Cerebellum (tissue), 4 donors: ENCODE measurements at places on chromosomes 7 and 10. TPM values are rescaled to one million over a fixed set of nuclear protein-coding genes. Genes with fewer than 3 reads are reported as not detected.
A peak's percentile ranks its signal among the peaks of the same experiment; 100 is the strongest.

GRCh38 chr7:121094829-121095228 lies 106.3 kb downstream of the CPED1 start:
- no peak for DNase-seq

DNA sequence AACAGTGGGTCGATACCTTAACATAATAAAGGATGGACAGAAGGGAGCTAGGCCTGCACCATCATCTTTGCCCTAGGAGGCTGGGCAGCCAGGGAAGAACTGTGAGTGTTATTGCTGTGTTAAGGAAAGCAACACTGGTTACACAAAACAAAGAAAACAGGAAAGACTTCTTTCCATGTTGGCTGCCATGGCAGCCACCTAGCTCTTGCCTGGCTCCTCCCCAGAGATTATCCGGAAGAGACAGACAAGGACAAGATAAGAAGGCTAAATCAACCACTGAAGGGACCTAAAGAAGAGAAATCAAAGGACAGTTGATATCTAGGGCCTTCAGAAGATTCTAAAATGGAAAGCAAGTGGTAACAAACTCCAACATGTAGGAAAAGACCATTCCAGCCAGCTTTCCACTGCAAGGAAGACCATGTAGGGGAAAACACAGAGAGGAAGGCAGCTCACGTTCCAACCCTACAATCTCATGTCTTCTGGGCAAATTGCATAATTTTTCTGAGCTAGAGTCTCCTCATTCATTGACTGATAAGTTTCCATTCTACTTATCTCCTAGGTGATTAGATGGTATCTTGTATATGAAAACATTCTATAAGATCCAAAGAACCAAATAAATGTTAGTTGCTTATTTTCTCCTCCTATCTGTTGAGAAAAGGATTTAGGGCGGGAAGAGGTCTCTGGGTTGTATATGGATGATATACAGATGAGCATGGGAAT lies 51.2 kb downstream of the SP8 start:
- DNase-seq, result no peak

DNA sequence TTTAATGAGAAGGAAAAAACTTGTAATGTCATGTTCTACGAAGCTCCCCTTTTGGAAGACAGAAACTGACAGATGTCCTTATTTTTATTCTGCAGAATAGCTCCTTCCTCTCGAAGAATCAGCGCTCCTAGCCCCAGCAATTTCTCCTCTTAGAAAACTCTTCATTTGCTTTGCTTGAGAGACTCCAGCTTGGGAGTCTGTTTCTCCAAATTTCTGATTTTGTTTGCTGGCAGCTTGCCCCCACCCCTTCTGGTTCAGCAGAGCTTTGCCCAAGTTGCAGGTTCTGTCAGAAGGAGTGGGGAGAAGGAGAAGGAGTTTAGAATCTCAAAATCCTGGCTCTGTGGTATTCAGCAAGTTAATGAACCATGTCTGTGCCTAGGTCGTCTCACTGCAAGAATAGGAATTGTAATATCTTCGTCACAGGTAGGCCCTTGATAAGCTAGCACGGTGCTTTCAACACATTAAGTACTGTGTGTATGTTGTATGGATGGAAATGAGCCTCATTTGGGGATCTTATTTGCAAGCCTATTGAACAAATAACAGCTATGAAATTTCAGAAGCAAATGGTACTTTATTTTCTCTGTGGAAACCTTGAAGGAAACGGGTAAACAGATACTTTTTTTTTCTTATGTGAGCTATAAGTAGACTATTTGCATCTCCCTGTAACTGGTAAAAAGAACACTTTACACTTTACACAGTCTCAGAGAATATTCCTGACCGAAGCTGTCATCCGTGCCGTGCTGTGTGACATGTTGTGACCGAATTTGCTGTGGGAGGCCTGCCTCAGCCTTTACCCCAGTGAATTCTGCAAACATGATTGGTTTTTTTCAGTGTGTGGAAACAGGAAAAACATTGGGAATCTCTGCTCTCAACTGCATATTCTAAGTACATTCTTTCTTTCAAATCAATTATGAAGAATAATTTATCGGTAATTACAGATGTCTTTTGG lies 290.9 kb downstream of the CAMK1D start:
- peak; percentile 23 for DNase-seq

DNA sequence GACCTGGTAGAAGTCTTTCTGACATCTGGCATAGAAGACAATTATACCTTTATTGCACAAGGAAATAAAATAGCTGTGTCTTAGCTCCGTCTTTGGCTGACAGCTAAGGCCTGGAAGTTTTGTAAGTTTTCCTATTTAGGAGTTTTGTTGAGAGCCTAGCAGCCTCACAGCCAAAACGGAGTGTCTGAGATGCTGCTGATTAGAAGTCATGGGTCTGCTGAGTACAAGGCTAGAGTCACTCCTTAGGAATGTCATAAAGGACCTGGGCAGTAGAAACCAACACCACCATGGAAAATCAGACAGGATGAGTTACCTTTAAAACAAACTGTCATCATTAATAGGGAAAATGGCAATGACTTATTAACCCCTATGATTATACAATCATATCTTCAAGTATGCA lies 442.5 kb downstream of the KCNMA1 start:
- DNase-seq, result no peak

GRCh38 chr10:19245889-19246752 lies 197.5 kb downstream of the MALRD1 start:
- DNase-seq, result no peak

- DNase-seq, result no peak
These were observed 41.4 kb upstream of the FAM3C start for GRCh38 chr7:121437470-121437869.

- no peak for DNase-seq
These were observed 561.8 kb upstream of the MKI67 start for GRCh38 chr10:128687927-128688549.

DNA sequence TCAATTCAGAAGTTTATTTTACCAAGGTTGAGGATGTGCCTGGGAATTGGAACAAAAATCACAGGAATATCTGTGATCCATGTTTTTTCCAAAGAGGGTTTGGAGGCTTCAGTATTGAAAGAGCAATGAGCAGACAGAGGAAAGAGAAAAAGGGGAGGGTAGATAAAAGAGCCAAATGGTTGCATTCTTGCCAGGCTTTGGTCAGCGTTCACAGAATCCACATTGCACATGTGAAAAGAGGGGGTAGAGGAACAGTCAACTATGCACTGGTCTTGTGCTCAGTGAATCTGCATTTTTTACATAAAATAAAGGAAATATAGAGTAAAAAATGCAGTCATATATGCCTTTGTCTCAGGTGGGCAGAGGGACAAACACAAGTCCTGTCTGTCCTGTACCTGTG lies 20.6 kb upstream of the ERCC6 start:
- no peak for DNase-seq

GRCh38 chr10:114246679-114247305 lies 7.7 kb downstream of the VWA2 start:
- no peak for DNase-seq

DNA sequence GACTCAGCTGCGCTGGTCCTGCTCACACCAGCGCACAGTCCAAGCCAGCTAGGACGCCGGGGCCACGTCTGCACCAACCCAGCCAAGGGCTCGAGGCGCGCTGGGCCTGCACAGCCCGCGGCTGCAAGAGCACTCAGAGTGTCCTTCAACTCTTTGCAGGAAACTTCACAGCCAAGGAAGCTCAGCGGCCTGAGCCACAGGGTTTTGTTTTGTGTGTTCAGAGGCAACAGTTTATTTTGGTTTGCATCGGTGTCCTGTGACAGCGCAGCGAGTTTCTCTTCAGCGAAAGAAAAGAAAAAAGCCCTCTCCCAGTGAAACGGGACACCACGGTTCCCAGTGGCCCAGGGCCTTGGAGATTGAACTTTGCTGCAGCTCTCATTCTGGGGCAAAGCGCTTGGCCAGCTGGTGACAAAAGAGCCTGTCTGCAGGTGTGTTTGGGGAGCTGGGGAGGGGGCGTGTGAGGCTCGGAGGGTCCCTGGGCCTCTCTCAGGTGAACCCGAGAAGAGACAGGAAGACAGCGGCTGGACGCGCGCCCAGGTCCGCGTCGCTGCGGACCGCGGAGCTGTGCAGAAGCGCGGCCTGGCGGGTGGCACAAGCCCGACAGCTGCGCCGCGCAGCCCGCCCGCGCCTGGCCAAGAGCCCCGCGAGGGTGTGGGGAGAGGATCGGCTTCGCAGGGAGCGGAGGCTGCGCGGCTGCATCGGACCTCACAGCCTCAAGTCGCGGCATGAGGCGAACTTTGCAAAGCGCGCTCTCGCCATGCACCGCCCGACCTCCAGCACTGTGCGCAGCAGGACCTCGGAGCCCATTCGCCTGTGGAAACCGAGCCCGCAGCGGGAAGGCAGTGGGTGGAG lies 922 bp downstream of the CXCL12 start:
- DNase-seq, result no peak

DNA sequence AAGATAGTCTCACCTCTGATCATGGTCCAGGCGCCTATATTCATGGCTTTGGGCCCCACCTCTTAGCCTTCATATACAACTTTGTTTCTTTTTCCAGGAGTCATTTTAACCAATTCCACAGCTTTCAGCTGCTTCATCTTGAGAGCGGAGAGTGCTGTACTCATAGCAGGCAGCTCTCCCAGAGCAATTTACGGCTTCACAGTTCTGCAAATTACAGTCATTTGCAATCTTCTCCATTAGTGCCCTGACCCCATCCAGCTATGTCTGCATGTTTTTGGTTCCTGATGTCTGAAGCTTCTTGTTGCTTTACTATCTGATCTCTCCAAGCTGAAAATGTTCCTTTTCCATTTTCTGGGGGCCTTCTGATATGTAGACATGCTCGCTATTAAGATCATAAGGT lies 18.0 kb upstream of the MEST start:
- no peak for DNase-seq

- no peak for DNase-seq
These were observed 570.2 kb downstream of the PHTF2 start for GRCh38 chr7:78368771-78369170.

CABCOCO1 gene
- total RNA-seq, result 2.0 TPM

GBX1 gene
- not detected for total RNA-seq

ZP3 gene
- 0.45 TPM for total RNA-seq

PTPRZ1 gene
- total RNA-seq, result 180 TPM
